ENCODE measurements at places on chromosomes 5 and 9.

DNA sequence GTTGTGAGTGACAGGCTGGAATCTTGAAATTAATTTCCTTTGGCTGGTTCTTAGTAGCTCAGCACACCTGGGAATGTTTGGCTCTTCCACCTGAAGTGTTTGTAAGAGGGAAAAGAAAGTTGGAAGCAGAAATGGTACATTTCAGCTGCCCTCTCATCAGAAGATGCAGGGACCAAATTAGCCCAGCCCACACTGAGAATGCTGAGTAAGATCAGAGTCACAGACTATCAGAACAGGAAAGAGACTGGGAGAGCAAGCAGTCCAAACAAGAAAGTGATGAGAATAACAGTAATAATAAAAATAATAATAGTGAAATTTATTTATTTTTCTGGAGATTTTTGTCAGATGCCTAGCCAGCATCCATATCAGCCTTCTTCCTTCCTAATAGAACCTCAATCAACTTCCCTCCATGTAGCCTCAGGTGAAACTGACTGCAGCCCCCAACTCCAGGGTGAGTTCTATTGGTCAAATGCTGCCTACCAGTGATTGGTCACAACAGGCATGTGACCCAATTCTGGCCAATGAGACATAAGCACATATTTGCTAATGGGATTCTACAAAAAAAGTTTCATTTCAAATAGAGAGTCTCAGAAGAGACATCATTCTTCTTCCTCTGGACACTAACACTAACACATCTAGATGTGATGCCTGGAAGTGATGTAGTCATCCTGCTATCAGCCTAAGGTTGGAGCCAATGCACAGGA is 31.2 kb upstream of the ADRA1B start:
- DNase-seq, result no peak

DNA sequence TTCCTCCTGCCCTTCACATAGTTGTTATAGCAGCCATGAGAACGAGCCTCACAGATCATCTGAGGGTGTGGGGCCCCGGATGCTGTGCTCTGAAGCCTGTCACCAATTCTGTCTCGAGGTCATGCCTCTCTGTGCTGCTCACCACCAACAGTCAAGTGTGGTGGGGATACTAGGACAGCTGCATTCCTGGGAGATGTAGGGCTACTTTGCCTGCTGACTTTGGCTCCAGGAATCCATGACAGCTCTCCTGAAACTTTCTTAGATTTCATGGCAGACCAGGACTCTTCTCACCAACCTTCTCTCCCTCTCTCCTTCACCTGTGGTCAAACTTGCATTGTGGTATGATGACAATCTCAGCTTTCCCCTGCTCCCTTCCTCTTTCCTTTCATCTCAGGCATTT is 395.9 kb downstream of the PSAT1 start:
- no peak for DNase-seq

DNA sequence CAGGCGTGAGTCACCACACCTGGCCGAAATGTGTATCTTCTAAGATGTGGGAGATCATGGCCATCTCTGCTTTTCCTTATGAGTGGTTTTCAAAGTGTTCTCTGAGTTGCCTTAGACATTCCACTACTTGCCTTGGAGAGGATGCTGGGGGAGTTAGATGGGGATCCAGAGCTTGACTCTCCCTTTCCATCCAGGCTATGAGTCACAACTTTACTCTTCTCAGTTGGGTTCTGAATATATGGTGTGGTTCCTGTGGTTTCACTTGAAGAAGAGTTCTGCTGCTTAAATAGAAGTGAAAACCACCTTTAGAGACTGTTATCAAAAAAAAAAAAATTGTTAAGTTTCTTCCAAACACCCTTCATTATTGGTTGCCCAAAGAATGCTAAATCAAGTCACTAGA is 217.6 kb downstream of the ZNF608 start:
- DNase-seq, result no peak

DNA sequence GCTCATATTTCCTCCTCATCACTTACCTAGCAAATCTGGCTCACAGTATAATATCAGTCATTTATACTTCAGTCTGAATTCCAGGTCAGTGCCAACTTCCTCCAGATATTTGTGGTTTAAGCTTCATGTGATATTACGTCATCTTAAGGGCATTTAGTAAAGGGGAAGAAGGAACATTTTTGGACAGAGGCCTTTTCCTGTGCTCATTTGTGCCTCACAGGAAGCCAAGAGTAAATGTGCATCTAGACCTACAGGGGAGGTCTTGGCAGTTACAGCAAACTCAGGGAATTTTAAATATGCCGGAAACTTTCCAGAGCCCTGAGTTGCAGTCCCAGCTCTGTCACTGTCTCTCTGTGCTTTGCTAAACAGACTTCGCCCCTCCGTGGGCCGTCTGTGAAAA is 12.3 kb upstream of the KCNIP1 start:
- DNase-seq, result peak; percentile 31

DNA sequence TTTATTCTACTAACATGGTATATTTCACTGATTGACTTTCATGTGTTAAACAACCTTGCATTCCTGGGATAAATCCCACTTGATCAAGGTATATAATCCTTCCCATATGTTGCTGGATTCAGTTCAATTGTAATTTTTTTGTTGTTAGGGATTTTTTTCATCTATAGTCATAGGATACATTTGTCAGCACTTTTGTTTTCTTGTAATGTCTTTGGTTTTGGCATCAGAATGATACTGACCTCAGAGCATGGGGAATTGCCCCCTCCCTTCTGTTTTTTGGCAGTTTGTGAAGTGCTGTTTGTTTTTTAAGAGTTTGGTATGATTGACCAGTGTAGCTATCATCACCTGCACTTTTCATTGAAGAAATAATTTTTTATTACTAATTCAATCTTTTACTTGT is 176.8 kb upstream of the RASEF start:
- no peak for DNase-seq

- no peak for DNase-seq
Measured at GRCh38 chr5:149044453-149045088, 18.3 kb downstream of the SH3TC2 start.

DNA sequence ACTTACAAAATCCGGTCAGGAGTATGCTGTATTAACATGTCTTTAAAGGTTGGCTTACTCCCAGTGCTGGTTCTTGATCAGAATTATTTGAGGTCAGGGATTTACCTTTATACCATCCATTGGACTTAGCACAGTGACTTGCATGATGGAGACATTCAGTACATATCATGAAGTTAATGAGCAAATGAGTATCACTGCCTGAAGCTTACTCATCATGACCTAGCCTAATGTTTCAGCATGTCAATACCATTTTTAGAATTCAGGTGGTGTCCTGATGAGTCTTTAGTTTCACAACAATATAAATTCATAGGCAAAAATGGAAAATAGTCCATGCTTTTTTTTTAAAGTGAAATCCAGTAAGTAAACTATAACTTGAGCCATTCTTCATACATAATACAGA is 226.0 kb upstream of the C9orf72 start:
- DNase-seq, result no peak

- peak; percentile 9 for DNase-seq
Measured at GRCh38 chr5:60207040-60207439, 313.5 kb upstream of the PDE4D start.

DNA sequence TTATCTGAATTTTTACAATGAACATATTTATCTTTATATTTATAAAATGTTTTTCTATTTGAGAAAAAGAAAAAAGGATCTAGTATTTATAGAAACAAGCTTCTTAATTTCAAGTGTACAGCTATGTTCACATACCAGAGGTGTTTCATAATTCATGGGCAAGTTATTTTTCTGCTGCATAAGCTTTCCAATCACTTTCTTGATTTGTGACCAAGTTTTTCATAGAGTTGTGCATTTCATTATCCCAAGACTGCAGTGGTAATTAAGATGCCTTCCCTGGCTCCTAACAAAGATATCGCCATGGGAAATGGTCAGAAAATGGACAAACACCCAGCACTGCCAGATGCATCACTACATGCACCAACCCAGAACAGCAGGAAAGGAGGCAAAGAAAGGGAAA is 124.6 kb downstream of the GNAQ start:
- DNase-seq, result no peak

GRCh38 chr9:8337834-8338766 is 538.5 kb upstream of the DMAC1 start:
- DNase-seq, result no peak

- DNase-seq, result no peak
Measured at GRCh38 chr5:34944044-34944443, 14.7 kb downstream of the DNAJC21 start.

DNA sequence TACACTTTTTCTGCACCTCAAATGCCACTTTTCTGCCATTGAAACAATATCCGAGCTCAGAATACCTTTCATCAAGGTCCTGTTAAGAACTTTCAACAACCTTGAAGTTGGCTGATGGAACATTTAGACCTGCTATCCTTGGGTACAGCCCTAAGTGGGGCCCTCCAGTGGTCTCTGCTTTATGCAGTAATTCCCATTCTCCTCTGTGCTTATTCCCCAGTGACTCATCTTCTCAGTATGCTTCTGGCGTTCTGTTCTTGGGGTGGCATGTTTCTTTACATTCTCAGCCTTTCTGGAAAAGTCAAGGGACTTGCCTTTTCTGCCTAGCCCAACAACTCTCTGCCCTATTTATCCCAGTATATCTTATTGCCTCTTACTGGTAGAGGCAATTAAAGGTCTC is 7.1 kb downstream of the ANP32B start:
- DNase-seq, result no peak

DNA sequence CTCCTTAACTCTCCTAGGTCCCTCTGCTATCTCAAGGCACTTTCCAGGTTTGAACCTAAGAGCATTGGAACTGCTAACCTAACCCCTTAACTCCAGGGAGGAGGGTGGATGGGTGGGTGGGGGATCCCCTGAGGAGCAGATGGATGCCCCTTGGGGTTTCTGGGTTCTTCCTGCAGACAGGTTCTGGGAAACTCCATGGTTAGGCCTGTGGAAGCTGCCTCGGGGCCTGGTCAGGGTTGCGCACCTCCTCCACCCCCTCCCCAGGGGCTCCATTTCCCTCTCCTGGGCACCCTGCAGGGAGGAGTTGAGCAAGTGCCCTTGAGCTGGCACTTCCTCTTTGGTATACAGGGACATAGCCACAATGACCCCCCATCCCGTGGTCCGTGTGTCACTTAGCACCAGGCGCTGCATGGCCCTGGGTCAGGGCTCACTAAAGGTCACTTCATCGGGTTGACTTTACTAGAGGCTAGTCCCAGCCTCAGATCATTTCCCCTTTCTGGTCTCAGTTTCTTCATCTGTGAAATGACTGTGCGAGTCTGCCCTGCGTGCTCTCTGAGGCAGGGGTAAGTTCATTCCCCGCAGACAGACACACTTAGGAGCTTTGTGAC is 16.0 kb downstream of the CXXC5 start:
- no peak for DNase-seq

- no peak for DNase-seq
Measured at GRCh38 chr9:18124760-18125159, 349.2 kb upstream of the ADAMTSL1 start.

- DNase-seq, result peak; percentile 64
Measured at GRCh38 chr9:107615321-107615720, 125.8 kb upstream of the KLF4 start.

- DNase-seq, result no peak
Measured at GRCh38 chr9:86734771-86735170, 212.5 kb downstream of the GAS1 start.

- peak; percentile 87 for DNase-seq
Measured at GRCh38 chr5:108521841-108522506, 140.1 kb upstream of the FBXL17 start.

GRCh38 chr5:125011419-125011818 is 265.0 kb upstream of the ZNF608 start:
- no peak for DNase-seq

DNA sequence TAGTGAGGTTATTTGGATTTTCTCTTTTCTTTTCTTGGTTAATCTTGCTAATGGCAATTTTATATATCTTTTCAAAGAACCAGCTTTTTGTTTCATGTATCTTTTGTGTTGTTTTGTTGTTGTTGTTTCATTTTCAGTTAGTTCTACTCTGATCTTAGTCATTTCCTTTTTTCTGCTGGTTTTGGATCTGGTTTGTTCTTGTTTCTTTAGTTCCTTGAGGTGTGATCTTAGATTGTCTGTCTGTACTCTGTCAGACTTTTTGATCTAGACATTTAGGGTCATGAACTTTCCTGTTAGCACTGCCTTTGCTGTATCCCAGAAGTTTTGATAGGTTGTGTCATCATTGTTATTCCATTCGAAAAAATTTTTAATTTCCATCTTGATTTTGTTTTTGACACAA is 399.7 kb downstream of the TLE1 start:
- DNase-seq, result no peak

- no peak for DNase-seq
Measured at GRCh38 chr5:160044967-160045366, 36.0 kb downstream of the TTC1 start.

GRCh38 chr9:84002344-84002743 is 21.7 kb downstream of the RMI1 start:
- DNase-seq, result peak; percentile 83

DNA sequence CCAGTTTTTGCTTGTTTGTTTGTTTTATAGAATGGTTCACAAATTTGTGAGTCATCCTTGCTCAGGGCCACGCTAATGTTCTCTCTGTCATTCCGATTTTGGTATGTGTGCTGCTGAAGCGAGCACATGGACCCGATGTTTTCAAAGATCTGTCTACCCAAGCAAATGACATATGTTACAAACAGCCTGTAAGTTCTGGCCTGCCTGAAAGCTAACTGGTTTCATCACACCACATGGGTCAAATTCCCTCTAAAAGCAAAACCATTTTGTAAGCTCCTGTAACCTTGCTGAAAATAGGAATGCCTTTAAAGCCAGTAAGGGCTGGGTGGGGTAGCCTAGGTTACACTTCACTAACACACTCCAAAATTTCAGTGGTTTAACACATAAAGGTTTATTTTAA is 25.4 kb downstream of the DMRT3 start:
- DNase-seq, result no peak

GRCh38 chr9:101736717-101737116 is 1.7 kb downstream of the GRIN3A start:
- no peak for DNase-seq

DNA sequence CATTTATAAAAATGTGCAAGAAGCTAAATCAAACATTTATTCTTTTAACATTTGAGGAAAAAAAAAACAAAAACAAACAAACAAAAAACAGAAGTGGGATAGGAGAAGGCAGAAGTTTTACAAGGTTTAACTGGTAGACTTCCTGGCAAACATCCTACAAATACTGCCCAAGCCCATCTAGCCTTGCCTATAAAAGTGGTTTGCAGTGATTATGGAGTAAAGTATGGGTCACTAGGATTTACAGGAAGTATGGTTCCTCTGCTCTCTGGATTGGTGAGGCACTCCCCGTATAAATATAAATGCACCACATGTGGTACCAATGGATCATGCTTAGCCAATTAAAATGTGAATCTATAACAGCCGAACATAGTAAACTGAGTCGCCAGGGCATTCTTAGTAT is 291.9 kb downstream of the EDIL3 start:
- no peak for DNase-seq

DNA sequence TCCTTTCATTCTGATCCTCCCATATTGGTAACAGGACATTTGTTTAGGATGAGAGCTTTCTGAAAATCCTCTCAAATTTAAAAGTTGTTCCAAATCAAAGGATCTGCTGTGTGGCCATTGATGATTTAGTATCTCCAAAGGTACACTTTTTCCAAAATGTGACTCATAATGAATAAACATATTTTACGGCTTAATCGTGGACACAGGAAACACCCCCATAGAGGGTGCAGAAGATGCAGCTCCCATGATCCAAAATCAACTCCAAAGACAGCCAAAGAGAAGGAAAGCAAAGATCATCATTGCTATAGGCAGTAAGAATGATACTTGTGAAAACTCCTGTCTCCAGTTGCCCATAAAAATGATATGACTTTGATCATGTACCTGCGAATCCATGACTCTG is 239.7 kb downstream of the PIK3R1 start:
- no peak for DNase-seq

- DNase-seq, result no peak
Measured at GRCh38 chr5:174596429-174596828, 128.0 kb upstream of the MSX2 start.

- peak; percentile 32 for DNase-seq
Measured at GRCh38 chr5:107915176-107915812, 244.6 kb upstream of the EFNA5 start.

All from OCI-M1 (cell line).